Myometrial cell (primary cell): ENCODE measurements at places on chromosomes 2 and 18. TPM values are rescaled to one million over a fixed set of nuclear protein-coding genes. Genes with fewer than 3 reads are reported as not detected.

The PLGLB2 gene
- not detected in 2 replicates for total RNA-seq

The ITGA6 gene
- 43.5 and 54.4 TPM in 2 replicates for total RNA-seq

The IL36G gene
- total RNA-seq = not detected in 2 replicates

The CHAC2 gene
- total RNA-seq = 8.4 and 11.3 TPM in 2 replicates
